ENCODE measurements at places on chromosomes 6 and 20.

- DNase-seq = no peak
Measured at GRCh38 chr6:159806021-159806458, 6.0 kb downstream of the PNLDC1 start.

GRCh38 chr6:16821834-16822264 lies 60.6 kb upstream of the ATXN1 start:
- no peak for DNase-seq

DNA sequence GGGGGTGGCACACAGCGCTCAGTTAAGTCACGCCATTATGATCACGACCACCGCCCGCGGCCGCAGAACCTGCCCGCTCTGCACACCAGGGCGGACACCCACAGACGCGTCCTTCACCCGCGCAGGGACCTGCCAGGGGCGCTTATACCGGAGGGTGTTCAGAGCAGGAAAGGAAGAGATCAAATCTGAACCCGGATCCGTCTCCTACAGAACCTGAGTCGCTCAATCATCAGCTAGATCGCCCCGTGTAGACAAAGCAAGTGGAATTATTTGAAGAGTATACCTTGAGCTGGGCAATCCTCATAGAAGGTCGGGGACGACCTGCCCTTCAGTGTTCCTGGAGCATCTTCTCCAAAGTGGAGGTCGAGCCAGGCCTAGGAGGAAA lies 14.4 kb upstream of the ZNF217 start:
- DNase-seq = no peak

DNA sequence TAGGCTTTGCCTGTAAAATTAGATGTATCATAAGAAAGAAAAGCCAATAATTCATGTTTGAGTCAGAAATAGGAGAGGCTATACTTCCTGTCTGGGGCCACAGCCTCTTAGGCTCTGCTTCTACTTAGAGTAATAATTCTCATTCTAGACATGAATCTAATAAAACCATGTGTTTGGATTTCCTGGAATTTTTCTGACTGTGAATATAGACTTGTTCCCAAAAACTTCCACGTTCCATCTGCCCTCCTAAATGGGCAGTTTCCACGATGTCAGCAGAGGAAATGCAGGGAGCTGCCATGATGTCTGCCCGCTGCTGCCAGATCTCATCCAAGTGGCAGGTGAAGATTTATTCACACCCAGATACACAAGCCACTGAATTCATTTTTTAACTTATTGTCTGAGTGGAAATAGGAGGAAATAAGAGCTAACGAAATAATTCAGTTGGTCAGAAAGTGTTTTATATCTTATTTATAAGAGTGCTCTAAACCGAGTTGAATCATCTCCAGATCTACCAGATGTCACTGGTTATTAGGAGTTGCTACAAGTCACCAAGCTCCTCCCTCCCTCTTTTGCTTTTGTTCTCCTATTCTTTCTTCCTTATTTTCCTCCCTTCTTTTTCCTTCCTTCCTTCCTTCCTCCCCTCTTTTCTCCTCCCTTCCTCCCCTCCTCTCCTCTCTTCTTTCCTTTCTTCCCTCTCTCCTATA lies 69.3 kb downstream of the ALDH8A1 start:
- DNase-seq = no peak

GRCh38 chr20:15561070-15561569 lies 1012.1 kb downstream of the KIF16B start:
- no peak for DNase-seq

DNA sequence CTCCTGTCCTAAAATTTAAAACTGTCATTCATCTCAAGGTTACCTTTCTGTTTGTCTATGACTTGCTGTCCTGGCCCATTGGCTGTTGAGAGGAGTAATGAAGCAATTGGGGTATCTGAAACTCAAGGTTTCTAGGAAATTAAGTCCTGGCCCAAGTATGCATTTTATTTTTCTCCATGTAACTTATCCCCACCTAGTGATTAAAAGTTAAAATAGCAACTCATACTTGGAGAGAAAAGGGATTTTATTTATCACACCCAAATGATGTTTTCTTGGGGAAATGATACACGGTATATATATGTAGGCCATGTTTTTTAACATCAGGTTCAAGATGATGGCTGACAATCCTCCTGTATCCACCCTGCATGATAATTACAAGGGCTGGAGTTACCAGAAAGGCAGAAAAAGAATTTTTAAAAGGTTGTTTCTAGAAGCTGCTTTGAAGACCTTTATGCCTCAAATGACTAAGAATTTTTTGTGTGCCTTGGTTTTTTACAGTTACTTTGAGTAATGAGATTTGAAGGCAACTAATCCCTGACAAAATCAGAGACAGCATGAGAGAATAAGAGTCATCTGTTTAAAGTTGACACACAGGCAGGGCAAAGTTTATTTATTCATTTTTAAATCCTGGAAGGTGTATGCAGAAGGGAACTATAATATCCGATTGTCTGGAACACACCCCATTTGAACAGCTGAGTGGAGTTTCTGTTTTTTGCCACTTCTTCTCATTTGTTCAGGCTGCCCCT lies 28.9 kb upstream of the C6orf58 start:
- DNase-seq = no peak

- no peak for DNase-seq
Measured at GRCh38 chr6:14118091-14118439, 493 bp downstream of the CD83 start.

GRCh38 chr6:154683756-154684523 lies 49.3 kb upstream of the SCAF8 start:
- no peak for DNase-seq

- DNase-seq = no peak
Measured at GRCh38 chr6:159525445-159526025, 167.5 kb downstream of the SOD2 start.

- DNase-seq = no peak
Measured at GRCh38 chr6:53658992-53659391, 6.6 kb downstream of the KLHL31 start.

- no peak for DNase-seq
Measured at GRCh38 chr20:12372557-12372956, 454.9 kb downstream of the BTBD3 start.

- DNase-seq = no peak
Measured at GRCh38 chr6:140319209-140319608, 944.8 kb upstream of the CITED2 start.

Data from activated T-cell treated with anti-CD3 and anti-CD28 coated beads, Interleukin-2, amount 50 U/mL, for 72 hours (primary cell).